Occipital lobe (tissue), 3 donors: ENCODE measurements at places on chromosomes 16 and 17.

- DNase-seq, result no peak
These were observed 39.7 kb upstream of the IRX3 start for GRCh38 chr16:54326266-54326662.

GRCh38 chr16:49305406-49305805, 23.8 kb upstream of the CBLN1 start:
- DNase-seq, result no peak

DNA sequence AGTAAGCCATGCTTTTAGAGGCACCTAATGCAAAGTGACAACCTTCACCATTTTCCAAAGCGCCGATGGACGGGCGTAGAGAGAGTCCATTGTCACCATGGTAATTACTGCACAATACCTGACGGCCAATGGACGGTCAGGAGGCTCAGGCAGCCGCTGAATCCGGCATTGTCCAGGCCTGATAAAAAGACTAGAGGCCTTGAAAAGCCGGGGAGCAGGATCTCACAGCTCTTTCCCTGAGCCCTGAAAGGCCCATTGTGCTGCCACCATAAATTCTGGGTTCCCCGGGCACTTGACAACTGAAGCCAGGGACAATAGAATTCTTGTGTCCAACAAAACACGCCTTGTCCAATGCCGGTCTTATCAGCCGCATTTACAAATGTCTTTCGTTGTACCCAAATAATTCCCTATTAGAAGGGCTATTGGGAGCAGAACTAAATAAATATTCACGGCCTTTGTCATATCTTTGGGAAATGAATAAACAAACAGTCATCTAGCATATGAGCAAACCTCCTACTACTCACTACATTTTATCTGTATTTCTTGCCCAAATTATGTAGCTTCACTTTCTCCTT, 62.4 kb downstream of the CDH11 start:
- peak; percentile 85 for DNase-seq

DNA sequence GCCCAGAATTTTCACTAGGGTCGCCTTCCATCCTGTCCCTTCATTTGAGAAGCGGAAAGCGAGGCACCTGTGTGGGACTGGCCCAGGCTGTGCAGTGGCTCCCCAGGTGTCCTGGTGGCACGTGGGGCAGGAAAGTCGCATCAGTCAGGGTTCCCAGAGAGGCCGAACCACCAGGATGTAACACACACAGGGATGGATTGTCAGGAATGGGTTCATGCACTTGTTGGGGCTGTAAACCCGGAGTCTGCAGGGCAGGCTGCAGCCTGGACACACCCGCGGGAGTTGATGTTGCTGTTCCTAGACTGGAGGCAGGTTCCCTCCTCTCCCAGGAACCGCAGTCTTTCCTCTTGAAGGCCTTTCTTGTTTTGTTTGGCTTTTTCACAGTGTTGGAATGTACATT, 30.7 kb upstream of the RPTOR start:
- DNase-seq, result no peak

DNA sequence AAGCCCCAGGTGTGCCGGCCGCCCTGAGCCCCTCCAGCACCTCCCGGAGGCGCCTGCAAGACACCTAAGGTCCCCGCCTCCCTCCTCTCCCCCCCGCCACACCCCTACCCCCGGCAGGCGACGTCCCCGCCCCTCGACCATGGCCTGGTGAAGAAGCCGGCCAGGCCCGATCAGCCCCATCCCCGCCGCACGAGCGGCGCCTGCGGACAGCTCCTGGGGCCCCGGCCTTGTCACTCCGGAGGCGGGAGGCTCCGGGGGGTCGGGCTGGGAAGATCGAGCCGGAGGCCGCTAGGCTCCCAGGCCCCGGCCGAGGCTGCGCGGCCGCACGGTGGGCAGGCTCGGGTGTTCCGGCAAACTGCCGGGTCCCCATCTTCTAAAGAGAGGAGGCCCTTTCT, 405 bp upstream of the ACE start:
- DNase-seq, result no peak

- DNase-seq, result no peak
These were observed 41.0 kb downstream of the TOM1L2 start for GRCh38 chr17:17931159-17931558.

DNA sequence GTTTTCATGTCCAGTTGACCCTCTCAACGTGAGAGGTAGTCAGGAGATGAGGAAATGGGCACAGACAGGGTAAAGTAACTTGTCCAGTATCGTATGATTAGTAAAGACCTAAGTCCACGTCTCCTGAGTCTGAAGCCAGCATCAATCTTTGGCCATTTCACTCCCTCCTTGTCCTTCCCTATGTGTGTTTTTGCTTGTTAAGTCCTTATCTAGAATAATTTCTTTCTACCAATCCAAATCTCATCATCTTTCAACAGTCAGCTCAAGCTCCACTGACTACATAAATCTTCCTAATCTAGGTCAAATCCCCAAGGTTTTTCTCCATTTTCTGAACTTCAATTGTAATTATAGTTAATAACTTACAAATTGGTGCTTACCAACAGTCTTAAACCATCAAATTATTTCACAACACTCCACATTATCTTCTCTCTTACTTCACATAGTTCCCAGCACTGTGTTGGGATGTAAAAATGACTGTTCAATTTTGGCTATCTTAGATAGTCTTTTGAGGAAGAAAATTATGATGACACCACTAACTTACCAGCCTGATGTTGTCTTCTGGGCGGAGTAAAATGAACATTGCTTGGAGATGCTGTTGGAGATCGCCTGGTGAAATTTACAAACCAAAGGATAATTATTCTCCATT, 72.3 kb upstream of the CORO6 start:
- no peak for DNase-seq

GRCh38 chr16:87740441-87740840, 25.3 kb downstream of the KLHDC4 start:
- no peak for DNase-seq

DNA sequence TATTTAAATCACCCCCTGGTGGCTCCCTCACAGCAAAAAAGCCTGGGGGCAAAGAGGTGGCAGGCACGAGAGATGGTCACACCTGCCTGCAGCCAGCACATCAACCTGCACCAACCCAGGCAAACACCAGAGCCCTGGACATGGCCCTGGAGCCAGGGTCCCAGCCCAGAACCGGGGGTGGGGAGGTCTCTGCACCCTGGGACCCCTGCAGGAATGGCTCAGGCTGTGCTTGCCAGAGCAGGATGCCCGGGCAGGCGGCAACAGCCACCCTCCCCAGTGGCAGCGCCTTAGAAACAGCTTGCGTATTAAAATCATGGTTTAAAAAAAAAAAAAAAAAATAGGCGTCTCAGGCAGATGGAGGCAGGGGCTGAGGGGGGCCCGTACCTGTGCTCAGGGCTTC, 16.2 kb downstream of the MYBBP1A start:
- no peak for DNase-seq

- no peak for DNase-seq
These were observed 232.3 kb downstream of the ZFHX3 start for GRCh38 chr16:72815348-72816318.

- DNase-seq, result no peak
These were observed 122.4 kb upstream of the NUDT7 start for GRCh38 chr16:77599793-77600415.

GRCh38 chr17:10243883-10244844, 45.8 kb upstream of the GAS7 start:
- peak; percentile 8 for DNase-seq

DNA sequence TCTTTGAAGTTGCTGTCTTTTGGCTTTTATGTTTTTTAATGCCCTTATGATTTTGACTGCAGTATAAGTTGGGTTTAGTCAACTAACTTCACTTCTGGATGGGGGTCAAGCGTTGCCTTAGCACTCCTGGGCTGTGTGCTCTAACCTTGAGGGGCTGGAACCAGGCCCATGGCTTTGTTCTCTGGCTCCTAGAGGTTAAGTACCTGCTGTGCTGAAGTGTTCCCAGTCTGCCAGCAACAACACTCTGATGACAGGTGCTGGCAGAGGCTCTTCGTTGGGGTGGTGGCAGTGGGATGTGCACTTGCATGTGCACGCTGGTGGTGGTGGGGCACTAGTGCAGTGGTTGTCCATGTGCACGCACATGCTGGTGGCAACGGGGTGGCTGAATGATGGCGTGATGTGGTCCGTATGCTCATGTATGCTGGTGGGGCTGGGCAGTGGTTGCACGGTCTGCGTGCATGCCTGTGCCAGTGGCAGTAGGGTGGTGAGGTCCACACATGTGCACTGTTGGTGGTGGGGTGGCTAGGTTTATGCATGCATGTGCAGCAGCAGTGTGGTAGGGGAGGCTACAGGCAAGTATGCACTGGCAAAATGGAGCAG, 447.8 kb upstream of the GOT2 start:
- DNase-seq, result no peak

GRCh38 chr16:4566144-4566543, 10.0 kb downstream of the C16orf96 start:
- no peak for DNase-seq

GRCh38 chr17:58153046-58153445, 4.9 kb downstream of the OR4D1 start:
- DNase-seq, result no peak

DNA sequence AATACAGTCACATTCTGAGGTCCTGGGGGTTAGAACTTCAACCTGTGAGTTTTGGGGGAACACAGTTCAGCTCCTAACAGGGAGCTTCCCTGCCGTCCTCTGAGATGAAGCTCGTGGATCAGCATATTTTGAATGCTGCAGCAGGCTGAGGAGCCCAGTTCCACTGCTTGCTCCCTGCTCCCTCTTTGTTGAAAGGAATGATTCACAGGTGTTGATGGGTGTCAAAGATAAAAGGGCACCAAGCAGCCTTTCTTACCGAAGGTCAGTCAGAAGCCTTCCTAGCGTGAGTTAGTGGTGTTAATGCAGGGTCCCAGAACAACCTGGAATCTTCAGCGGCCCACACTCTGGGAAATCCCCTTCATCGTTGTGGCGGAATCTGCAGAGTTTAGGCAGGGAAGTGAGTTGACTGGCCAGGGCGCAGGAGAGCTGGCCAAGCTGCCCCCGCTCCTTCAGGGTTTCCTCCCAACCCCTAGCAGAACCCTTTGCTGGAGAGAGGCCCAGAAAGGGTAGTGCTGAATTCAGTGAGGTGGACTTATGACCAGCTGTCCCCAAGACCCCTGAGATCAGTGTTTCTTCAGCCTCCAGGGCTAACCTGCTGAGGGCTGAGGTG, 114.8 kb downstream of the GNAO1 start:
- no peak for DNase-seq

DNA sequence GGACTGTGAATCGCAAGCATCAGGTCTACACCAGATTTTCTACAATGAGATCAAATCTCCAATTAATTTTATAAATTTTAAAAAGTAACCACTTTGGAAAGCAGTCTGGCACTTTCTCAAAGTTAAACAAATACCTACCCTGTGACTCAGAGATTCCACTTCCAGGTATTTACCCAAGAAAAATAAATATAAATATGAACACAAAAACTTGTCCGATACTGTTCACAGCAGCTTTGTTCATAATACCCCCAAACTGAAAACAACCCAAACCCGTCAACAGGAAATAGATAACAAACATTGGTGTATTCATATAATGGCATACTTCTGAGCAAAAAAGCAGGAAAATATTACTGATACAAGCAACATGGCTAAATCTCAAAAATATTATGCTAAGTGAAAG, 12.1 kb downstream of the ZDHHC7 start:
- DNase-seq, result no peak

DNA sequence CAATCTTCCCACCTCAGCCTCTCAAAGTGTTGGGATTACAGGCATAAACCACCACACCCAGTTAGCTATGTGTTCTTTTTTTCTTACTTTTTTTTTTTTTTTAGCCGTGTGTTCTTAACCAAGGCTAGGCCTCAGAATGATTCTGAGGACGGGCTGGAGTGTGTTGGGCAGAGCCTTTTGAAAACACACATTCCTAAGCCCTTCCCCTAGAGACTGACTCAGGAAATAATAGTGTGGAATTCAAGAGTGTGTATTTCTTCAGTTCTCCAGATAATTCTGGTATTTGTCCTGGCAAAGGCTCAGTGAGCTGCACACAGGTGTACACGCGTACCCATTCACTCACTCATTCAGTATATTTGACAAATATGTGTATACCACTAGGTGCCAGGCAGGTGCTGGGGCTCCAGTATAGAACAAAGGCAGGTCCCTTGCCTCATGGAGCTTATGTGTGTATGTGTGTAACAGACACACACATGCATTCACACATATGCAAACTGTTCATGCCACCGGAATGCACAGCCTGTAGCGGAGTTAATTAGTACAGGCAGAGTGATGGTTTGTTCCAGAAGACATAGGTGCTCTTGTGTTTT, 19.4 kb upstream of the NFATC3 start:
- DNase-seq, result no peak

DNA sequence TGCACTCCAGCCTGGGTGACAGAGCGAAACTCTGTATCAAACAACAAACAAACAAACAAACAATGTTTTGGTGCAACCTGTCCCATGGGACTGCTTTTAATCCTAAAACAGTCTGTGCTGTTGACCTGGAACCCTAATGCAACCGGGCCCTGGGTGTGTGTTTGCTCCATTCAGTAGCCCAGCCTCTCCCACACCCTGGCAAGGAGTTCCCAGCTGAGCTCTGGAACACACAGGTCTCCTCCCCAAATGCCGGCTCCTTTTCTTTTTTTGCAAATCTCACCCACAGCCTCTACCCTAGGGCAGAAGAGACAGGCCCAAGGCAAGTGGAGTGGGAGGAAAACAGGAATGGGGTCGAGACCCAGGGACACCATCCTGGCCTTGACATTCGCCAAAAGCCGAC, 29.8 kb upstream of the RASD1 start:
- no peak for DNase-seq

DNA sequence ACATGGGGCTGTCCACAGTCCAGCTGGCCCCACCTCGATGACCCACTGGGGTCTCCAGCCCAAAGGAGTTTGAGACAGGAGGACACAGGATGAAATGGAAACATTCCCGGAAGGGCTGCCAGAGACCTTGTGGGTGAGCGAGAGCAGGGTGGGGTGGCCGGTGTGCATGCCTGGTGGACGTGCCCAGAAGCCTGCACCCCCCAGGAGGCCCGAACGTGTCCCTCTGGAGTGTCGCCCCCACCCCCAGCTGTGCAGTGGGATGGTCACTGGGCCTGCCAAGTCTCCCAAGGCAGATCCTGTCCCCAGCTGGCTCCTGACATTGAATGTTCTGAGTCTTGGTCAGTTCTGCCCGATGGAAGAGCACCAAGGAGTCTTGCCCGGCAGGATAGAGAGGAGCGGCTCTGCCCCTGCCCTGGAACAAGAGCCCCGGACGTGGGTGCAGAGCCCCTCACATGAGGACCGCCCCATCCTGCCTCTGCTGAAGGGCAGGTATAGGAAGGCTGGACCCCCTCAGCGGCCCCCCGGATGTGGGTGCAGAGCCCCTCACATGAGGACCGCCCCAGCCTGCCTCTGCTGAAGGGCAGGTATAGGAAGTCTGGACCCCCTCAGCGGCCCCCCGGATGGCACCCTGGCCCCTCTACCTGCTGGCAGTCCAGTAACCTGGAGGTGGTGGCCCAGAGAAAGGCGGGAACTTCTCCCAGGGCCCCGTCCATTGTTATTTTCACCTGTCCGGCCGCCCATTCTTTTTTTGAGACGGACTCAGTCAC, 3.1 kb upstream of the CAPN15 start:
- no peak for DNase-seq

DNA sequence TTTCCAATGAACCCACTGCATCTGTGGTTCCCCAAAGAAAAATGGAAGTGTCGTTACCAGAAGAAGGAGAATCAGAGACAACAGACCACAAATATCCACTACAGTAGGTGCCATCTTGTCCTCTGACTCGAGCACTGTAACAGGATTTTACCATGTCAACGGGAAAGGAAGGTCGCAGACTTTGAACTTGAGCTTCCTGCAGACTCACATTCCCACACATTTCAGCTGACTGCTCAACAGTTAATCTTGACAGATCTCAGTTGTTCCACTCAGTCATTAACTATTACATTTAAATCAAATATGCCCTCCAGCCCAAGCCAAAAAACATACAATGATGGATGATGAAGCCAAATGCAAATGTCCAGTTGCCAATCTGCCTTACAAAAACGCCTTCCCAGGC, 37.0 kb downstream of the GAS7 start:
- DNase-seq, result no peak

- no peak for DNase-seq
These were observed 11.7 kb downstream of the CAVIN1 start for GRCh38 chr17:42411361-42411760.
